ENCODE measurements at places on chromosomes 1 and 21. TPM values are rescaled to one million over a fixed set of nuclear protein-coding genes. Genes with fewer than 3 reads are reported as not detected.

The ARTN gene
- total RNA-seq = 2.5 TPM

GRCh38 chr1:15290382-15290781 is 43.4 kb downstream of the FHAD1 start:
- DNase-seq = no peak

DNA sequence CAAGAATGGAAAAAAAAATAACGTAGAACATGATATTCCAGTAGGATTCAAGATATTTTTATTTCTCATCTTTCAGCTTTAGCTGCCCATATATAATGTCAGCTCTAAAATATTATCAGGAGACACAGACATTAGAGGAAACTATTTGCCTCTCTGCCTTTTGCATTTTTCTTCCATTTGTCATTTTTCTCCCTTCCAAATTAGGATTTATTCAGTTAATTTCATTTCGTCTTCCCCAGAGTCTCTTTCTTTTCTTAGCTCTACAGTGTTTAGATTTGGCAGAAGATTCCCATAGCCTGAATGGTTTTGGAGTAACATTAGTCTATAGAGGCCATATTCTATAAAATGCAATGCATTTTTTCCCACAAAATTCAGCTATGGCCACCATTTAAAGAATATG is 5.1 kb upstream of the ENAH start:
- no peak for DNase-seq

DNA sequence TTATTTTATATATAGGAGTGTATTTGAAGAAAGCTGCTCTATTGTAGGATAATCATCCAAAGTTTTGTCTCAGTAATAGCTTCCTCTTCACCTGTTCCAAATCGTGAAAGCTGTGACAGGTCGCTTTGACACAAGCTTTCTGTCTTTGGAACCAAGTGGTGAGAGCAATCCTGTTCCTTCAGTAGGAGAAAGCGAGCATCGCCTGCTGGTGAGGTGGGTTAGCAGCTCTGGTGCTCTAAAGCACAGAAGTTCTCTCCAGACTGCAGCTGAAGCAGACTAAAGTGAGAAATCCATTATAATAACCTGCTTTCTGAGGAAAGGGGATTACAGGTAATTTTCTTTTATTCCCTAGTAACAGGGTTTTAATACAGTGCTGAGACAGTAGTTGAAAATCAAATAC is 803.8 kb downstream of the ADGRL2 start:
- DNase-seq = no peak

The CCDC24 gene
- 4.1 TPM for total RNA-seq

DNA sequence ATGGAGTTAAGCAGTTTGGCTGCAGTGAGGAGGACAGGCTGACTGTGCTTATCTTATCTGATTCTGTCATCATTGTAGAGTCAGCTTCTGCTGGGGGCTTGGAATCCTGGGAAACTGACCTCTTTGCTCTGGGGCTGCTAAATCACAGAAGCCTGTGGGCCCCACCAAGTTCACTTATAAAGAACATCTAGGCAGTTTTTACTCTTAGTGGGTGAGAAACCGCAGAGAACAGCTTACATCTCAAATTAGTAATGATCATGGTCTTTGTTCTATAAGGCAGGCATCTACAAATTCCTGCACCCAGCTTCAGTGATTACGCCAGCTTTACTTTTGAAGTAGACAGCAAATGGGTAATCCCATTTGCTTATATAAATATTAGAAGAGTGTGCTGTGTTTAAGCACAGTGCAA is 75.7 kb downstream of the ZC3H11B start:
- no peak for DNase-seq

DNA sequence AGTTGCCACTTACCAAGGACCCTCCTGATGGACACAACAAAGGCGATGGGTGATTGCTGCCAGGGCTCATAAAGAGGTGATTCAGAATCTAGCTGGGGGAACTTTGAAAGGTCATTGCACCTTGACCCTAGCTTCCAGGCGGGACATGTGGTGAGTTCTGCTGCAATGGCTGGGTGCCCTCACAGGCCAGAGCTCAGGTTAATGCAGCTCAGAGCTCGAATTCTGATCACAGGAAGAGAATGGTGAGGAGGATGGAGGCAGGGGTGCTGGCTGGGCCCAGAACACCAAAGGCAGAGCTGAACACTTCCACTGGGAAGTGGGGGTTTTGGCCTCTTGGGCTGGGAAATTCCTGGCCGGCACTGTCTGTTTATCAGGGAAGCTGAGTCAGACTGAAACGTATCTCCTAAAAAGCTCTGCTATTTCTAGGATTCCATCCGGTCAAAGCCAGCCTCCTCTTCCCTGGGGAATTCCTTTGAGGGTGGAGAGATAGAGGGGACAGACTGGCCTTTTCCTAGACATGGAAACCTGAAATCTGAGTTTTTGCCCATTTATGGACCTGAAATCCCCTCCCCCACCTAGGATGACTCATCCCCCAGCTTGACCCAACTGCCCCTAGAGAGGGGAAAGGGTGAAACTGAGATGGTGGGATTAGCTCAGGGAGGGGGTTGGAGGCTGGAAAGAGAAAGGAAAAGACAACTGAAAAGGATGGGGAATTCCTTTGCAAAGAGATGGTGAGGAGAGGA is 27.2 kb downstream of the NUAK2 start:
- peak; percentile 86 for DNase-seq

DNA sequence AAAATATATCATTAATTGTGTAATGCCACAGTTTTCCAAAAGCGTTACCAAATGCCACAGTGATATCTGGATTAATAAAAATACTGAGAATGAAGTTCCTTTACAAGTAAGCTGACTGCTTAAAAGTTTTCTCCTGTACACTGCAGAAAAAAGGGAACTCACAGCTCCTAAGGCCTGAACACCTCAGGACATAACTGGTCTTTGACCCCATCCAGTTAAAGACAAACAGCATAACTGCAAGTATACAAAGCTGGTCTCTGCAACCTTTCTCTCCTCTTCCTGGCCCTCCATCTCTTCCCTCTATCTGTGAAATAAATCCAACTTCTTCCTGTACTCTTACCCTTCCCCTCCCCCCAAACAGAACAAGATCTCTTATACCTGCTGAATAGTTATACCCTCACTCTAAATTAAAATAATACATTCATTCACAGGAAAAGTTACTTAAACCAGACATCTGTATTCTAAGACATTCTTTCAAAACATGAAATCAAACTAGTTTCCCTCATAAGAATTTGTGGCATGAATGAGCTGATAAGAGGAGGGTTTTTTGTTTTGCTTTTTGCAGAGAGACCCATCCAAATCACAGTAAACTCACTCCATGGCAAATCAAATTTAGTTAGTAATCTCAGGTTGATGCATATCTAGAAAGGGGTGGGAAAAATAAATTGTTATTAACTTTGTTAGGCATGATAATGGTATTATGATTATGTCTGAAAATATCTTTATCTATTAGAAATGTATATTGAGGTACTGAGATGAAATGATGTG is 2.9 kb downstream of the DIPK1A start:
- DNase-seq = no peak

GRCh38 chr1:93448292-93448982 is 519 bp downstream of the FNBP1L start:
- DNase-seq = peak; percentile 86
